ENCODE measurements at places on chromosomes 2 and 18.

- no peak for DNase-seq
Measured at GRCh38 chr2:67948057-67948456, 114.7 kb downstream of the C1D start.

DNA sequence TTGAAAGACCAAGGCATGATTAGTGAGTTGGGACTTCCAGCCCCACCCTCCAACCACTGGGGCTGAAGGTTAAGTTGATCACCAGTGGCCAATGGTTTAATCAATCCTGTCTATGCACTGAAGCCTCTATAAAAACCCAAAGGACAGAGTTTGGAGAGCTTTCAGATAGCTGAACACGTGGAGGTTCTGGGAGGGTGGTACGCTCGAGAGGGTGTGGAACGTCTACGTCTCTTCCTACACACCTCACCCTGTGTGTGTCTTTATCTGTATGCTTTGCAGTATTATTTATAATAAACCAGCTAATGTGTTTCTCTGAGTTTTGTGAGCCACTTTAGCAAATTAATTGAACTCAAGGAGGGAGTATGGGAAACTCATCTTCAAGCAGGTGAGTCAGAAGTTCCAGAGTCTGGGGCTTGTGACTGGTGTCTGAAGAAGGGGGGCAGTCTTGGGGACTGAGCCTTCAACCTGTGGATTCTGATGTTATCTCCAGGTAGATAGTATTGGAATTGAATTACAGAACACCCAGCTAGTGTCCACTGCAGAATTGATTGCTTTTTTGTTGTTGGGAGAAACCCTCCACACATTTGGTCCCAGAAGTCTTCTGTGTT lies 20.3 kb downstream of the ACTR3 start:
- DNase-seq, result no peak

DNA sequence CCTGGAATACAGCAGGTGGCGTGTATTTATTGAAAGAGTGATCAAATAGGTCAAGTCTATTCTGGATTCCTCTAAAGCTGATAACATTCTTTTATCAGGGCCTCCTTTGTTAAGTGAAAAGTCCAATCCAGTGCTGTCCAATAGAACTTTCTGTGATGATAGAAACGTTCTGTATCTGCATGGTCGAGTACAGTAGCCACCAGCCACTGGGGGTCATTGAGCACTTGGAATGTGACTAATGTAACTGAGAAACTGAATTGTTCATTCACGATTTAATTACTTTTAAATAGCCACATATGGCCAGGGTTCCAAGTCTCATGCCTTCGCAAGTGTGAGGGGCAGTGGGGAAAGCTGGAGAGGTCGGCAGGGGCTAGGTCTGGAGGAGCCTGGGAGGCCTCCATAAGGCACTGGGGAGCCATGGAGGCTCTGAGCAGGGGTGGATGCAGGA lies 20.5 kb downstream of the SH2D6 start:
- no peak for DNase-seq

- no peak for DNase-seq
Measured at GRCh38 chr2:72431737-72432136, 284.1 kb upstream of the CYP26B1 start.

DNA sequence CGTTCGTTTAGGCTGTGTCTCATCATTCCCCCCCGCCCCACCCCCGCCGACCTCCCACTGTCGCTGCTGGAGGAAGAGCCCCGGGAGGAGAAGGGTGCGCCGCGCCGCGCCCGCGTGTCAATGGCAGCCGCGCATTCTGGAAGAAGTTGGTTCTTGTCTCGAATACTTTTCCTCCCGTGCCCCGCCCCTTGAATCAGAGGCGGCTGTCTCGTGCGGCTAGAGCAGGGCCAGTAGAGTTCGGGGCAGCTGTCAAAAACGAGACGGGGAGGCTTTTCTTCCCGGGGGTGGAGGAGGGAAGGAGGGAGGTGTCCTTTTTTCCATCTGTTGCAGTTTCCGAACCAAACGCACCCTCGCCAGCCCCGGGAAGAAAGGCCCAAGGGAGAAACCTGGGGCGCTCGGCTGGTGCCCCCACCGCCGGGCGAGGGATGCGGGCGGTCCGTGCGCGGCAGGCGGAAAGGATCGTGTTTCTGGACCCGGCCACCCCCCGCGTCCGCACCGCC lies 410 bp upstream of the TGIF1 start:
- DNase-seq, result peak; percentile 63

DNA sequence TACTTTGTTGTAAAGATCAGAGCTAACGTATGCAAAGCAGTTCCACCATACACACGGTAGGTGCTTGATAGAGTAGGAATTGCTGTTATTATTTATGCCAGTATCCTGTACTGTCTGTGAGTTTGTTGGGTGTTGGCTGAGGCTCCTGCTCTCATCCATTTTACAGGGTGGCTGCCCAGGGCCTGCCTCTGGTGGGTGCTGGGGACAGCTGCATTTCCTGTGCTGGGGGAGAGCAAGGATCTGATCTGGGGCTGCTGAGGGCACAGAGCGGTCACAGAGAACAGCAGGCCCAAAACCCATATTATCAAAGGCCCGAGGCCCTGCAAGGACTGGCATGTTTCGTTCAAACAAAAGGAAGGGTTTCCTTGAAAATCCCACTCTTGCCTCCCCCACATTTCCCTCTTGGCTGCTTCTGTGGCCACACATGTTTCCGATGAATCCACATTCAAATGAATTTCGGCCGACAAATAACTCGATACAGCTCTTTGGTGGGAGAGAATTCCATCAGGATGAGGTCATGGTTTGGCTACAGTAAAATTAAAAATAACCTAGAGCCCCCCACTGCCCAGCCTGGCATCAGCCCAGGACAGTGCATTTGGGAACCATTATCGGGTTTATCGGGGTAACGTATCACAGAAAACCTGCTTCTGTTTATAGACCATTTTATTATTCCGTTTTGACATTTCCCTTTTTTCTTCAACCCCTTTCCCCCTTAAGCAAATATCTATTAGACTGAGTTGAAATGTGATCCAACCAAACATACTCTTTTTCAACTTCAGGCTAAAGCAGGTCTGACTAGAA lies 143.4 kb downstream of the CYRIA start:
- DNase-seq, result no peak

- no peak for DNase-seq
Measured at GRCh38 chr2:114405247-114406116, 37.0 kb upstream of the DPP10 start.

DNA sequence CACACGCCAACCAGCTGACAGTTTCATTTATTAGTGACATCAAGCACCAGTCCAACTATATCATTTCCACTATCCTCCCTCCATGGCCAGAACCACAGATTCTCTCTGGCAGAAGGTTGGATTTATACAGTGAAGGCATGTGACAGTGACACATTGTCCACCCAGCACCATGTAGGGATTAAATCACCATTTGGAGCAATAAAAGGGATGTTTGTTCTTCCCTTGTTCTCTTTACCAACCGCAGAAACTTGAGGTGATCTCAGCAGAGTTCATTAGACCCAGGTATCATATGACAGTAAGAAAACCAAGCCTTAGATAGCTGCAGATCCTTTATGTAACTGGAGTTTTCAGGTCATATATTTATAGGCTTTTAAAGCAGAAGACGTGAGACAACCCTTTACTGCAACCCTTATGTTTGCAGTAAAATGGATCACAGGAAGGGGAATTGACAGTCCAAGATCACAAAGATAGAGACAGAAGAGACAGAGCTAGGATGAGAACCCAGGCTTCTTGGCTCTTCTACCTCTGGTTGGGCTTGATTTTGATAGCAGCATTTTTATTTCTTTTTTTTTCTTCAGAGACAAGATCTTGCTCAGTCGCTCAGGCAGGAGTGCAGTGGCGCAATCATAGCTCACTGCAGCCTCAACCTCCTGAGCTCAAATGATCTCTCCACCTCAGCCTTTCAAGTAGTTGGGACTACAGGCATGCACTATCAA lies 80.1 kb downstream of the XDH start:
- no peak for DNase-seq

DNA sequence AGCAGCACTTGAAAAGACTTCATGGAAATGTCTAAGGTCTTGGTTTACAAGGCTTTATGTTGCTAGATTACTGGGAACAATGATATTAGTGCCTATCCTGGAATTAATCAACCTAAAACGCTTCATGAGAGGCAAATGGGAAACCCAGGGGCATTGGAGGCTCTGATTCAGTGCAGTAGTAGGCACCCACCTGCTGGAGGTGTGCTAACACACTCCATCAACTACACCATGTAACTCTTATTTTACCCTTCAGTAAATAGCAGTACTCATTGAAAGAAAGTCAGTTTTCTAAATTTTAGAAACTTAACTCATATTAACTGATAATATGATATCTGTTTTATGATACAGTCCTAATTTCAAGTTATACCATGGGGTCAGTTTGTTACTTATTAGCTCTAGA lies 17.4 kb upstream of the HNRNPA3 start:
- DNase-seq, result no peak

DNA sequence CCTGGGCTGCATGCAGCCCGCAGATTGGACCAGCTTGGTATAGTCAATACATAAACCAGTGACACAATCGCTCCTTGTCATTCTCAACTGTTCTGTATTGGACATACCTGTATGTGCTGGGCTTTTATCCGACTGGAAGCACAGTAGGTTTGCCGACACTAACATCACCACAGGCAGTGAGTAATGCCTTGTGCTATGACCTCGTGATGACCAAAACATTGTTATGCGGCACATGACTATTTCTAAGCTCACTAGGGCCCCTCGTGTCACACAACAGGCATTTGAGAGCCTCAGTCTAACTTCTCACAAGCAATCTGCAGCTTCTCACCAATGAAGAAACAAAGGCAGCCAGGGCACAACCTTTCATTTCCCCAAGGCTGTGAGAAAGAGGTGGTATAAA lies 320.8 kb downstream of the AFF3 start:
- DNase-seq, result no peak

DNA sequence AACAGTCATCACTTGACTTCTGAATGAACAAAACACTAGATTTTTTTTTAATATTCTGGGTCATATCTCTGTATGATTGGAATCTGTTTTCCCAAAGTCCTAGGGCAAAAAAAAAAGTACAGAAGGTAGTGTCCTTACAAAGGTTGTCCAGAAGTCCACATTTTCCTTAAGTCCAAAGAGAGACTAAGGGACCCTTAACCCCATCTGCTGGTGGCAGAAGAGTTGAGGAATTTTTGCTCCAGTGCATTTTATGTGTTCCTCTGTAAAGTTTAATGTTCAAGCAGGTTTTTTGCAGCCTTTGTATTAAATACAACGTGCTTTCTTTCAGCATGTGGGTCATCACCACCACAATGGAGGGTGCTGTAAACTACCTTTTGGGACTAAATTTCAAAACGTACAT lies 215.9 kb downstream of the SP3 start:
- no peak for DNase-seq

All from T-helper 2 cell (primary cell).